ENCODE measurements at places on chromosomes 6 and 20.

GRCh38 chr6:46443623-46444022, 47.6 kb downstream of the RCAN2 start:
- DNase-seq = no peak

DNA sequence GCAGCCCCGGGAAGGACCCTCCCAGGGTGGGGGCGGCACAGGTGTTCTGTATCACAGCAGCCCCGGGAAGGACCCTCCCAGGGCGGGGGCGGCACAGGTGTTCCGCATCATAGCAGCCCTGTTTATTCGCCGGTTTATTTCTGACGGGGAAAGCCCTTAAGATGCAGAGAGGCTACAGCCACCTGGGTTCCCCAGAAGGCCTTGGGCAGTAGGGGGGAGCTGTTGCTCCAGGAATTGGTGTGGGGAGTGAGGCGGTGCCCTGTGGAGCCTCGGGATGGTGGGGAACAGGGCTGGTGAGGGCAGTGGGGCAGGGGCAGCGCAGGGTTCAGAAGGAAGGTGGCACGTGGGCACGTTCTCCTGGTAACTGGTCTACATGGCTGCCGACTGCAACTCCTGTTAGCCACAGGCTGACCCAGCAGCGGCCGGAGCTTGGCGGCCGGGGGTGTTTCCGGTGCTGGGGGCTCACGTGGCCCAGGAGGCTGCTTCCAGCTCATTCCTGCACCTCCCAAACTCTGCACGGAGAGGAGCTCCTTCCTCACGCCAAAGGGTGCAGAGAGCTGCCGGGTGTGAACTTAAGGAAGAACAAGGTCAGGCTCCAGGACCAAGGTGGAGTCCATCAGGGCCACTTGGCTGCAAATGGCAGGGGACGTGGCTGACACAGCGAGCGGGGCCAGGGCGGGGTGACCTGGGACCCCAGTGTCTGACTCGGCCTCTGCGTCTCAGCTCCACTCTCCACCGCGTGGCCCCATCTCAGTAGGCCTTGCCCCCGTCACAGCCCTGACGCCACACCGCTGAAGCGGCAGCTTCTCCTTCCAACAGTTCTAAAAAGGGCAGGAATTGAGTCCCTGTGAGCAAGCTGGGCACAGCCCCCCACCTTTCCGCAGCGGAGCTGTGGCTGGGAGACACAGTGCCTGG, 13.2 kb downstream of the SLCO4A1 start:
- no peak for DNase-seq

- no peak for DNase-seq
Measured at GRCh38 chr6:119324718-119325117, 24.8 kb downstream of the MAN1A1 start.

- DNase-seq = peak; percentile 53
Measured at GRCh38 chr6:117605169-117605826, 3.0 kb upstream of the GOPC start.

- peak; percentile 46 for DNase-seq
Measured at GRCh38 chr6:168865-169455, 123.3 kb upstream of the DUSP22 start.

- no peak for DNase-seq
Measured at GRCh38 chr20:62553136-62553837, 77.5 kb upstream of the GATA5 start.

- DNase-seq = no peak
Measured at GRCh38 chr6:106802139-106802538, 172.4 kb downstream of the CD24 start.

DNA sequence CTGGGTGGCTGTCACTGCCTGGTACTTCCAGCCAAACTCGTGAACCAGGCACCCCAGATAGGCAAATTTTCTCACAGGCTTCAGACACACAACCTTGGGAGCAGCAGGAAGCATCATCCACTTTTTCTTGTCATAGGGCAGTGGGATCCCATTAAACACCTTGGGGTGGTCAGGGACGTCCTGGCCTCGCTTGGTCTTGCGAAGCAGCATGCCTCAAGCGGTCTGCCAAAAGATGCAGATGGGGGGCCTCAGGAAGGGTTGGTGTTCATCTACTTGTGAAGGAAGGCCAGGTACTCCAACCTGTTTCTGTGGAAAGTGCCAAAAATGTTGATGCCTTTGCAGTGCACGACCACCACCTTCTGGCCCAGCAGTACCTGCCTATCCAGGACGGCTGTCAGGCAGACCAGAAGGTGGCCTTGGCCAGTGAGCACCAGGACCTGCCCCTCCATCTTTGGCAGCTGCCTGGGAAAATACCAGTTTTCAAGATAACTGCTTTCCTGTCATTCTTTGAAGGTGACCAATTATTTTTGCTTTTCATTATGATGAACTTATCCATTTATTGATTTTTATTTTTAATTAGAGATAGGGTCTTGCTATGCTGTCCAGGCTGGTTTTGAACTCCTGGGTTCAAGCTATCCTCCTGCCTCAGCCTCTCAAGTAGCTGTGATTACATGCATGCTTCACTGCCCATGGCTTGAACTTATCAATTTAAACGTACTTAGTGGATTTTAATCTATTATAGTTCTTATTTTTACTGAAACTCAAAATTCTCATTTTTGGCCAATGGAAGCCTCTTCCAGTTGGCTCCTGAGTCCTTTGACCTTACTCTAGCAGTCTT, 80.1 kb downstream of the MAN1A1 start:
- DNase-seq = no peak
